ENCODE measurements at places on chromosomes 3 and 15.

DNA sequence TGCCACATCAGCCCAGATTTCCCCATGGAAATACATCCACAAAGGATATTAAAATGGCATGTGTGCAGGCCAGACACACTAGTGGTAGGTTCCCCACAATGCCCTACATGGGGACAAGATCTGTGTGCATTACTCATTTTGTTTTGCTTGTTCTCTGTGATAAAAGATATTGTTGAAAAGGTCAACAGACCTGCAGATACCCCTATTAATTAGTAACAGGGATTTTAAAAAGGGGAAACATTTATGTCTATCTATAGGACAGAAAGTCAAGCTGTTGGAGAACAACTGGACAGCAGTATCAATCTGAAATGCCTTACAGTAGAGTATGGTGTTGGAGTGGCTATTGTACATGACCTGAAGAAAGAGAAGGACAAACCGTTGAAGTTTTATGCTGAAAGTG lies 596.0 kb upstream of the GRM7 start:
- no peak for DNase-seq

DNA sequence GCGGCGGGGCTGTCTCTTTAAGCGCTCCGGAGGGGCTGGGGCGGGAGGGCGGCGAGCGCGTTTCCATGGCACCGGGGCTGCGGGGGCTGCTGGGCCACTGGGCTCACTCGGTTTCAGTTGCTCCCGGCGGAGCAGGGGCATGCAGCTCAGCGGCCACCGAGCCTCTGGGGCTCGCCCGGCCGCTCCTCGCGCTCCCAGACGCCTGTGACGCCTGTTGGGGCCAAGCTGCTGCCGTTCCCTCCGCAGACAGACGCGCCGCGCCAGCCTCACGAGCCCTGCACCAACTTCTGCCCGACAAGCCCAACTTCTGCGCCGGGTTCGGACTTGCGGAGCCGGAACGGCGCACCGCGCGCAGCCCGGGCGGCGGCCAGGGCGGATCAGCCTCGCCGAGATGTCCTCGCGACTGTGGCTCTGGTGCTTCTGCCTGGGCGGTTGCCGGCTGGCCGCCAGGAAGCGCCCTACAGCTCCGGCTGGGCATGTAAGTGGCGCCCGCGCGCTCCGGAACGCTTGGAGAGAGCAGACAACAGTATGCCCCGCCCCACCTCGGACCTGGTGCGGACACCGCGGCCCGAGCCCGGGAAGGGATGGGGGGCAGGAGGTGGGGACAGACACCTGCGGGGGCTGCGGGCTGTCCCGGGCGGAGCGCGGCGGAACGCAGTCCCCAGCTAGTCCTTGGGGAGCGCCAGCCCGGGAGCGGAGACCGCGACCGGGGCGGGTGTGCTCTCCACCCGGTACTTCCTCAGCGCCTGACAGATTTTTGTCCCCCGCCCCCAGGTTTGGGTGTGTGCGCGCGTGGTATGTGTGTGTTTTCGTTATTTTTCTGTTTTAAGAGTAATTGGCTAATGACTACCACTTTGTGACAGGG lies 154.1 kb upstream of the GOLIM4 start:
- peak; percentile 89 for DNase-seq

DNA sequence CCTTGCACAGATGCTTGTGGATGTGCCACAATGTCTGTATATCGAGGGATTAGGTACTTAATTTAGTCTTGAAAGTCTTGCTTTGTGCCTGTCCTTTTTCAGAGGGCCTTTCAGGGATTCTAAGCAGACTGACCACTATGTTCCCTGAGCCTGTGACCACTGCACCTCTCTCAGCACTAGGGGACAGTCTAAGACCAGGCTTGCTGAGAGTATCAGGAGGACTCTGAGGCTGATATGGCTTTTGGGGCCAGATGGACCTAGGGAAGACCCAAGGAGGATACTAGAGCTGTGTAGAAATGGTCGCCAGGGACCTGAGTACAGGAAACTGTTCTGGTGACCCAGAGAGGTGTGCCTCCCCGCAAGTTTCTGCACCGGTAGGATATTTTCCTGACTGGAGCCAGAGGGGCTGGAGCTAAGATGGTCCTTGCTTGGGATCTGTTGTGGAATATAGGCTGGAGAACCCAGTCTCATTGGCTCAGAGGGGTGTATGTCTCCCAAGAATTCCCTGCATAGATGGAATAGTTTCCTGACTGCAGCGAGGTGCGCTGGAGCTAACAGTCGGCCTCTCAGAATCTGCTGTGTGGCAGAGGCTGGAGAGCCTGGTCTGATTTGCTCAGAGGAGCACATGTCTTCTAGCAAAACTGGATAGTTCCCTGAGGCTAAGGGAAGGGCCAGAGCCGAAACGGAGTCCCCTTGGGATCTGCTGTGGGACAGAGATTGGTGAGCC lies 213.2 kb upstream of the DCBLD2 start:
- DNase-seq, result peak; percentile 52

DNA sequence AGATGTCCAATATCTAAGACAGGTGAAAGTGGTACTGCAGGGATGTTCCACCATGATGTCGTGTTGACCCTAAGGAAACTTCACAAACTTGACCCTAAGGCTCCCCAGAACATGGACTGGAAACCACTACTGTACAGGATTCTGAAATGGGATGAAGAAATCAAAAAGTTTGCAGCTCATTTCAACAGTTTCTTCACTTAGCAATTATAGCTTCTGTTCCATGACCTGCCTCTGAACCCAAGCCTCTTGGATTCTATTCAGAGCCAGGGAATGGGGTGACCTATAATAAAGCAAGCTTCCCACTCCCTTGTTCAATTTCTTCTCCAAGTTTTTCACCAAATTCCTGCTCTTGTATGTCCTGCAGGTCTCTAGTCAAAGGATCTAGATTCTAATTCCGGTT lies 40.7 kb downstream of the DUT start:
- DNase-seq, result no peak

DNA sequence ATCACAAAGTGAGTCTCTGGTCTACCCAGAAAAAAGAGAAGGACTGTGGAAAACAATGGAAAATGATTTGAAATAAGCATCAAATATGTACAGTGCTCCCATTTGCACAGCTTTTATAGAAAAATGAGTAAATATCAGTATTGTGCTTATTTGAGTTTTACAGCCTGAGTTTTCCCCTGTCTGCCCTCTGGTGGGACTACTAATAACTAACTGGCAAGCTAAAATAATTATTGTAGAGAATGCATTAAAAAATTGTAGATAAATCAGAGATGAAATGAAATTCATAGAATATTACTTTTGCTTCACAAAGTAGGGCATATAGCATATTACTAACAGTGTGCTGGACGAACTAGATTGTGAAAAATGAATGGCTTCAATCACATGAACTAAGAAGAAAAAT lies 287.1 kb downstream of the NAALADL2 start:
- no peak for DNase-seq

DNA sequence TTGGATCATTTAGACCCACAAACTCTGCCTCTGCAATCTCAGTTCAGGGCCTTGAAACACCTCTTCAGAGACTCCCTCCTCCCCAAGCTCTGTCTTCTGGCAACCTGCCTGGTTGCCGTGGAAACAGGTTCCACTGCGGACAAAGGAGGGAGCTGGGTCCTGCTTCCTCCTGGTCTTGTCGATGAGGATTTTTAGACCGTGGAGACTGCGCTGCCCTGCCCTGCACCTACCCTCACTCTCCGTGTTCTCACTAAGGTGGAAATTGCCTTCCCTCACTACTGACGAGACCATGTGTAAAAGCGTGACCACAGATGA lies at the start of gene RTP1:
TSS of gene RTP1 (plus strand) at position 152 of the 315 bp plus-strand sequence. CDS start at position 182, 30 bp downstream.
- no peak for DNase-seq

DNA sequence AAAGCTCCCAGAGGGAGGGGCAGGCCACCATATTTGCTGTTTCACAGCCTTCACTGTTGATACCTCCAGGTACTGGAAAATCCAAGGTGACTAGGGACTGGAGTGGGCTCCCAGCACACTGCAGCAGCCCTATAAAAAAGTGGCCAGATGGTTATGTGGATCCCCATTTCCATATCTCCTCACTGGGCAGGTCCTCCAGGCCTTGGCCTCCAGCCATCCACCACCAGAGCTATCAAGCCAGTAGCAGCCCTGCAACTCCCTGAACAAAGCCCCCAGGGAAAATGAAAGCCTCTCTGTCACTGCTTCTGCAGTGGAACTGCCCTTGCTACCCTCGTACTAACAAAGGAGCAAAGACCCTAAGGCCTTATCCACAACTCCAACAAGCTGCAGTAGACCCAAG lies 58.4 kb downstream of the ILDR1 start:
- DNase-seq, result no peak

GRCh38 chr15:56366211-56366610 lies 985 bp downstream of the TEX9 start:
- no peak for DNase-seq

- no peak for DNase-seq
Measured at GRCh38 chr3:122198966-122199365, 15.5 kb downstream of the CASR start.

All from H1 (cell line).